ENCODE measurements at places on chromosomes 6 and 20.

GRCh38 chr6:152054441-152054840 is 247.0 kb downstream of the ESR1 start:
- DNase-seq = no peak

- DNase-seq = no peak
These were observed 40.2 kb downstream of the PIGU start for GRCh38 chr20:34636648-34637047.

DNA sequence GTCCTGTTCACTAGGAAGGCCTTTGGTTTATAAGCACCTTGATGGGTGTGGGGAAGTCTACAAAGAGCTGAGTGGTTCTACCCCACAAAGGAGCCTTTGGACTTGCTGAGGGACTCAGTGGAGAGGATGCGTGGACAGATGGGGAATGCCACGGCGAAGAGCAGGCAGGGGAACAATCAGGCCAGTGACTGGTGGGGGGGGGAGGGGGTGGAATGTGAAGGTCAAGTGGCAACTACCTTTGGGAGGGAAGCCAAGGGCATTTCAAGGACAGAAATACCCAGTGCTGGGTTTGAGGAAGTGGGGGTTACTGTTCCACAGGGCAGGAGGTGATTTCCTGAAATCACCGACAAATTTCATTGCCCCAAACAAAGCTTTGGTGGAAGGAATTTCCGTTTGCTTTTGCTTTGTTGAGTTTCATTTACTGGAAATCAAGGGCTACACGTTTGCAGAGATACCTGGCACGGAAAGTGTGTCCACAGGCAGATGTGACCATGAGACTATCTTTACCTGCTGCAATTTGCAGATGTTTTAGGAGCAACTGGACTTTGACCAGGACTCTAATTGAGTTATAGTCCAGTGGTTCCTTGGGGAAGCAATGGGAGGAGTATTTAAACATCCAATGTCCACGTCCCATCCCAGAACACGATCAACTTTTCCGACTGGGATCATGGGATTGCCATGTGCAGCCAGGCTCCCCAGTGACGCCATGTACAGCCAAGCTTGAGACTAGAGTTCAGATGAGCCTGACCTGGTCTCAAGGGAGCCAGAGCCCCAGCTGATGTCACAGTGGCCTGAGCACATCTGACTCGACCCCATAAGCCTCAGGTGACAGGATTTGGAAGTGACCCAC is 8.0 kb downstream of the CST3 start:
- DNase-seq = no peak

- no peak for DNase-seq
These were observed 189.3 kb upstream of the ARG1 start for GRCh38 chr6:131383421-131384411.

- DNase-seq = no peak
These were observed 14.5 kb downstream of the HMGN4 start for GRCh38 chr6:26552640-26553188.

DNA sequence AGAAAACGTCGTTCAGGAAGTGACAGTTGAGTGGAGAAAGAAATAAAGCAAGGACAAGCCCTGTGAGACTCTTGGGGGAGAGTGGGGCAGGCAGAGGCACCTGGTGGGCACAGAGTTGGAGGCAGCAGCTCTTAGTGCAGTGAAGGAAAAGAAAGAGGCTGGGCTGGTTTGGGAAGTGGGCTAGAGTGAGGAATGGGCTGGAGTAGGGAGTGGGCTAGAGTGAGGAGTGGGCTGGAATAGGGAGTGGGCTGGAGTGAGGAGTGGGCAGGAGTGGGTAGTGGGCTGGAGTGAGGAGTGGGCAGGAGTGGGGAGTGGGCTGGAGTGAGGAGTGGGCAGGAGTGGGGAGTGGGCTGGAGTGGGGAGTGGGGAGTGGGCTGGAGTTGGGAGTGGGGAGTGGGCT is 43.7 kb upstream of the BCAS1 start:
- DNase-seq = no peak

DNA sequence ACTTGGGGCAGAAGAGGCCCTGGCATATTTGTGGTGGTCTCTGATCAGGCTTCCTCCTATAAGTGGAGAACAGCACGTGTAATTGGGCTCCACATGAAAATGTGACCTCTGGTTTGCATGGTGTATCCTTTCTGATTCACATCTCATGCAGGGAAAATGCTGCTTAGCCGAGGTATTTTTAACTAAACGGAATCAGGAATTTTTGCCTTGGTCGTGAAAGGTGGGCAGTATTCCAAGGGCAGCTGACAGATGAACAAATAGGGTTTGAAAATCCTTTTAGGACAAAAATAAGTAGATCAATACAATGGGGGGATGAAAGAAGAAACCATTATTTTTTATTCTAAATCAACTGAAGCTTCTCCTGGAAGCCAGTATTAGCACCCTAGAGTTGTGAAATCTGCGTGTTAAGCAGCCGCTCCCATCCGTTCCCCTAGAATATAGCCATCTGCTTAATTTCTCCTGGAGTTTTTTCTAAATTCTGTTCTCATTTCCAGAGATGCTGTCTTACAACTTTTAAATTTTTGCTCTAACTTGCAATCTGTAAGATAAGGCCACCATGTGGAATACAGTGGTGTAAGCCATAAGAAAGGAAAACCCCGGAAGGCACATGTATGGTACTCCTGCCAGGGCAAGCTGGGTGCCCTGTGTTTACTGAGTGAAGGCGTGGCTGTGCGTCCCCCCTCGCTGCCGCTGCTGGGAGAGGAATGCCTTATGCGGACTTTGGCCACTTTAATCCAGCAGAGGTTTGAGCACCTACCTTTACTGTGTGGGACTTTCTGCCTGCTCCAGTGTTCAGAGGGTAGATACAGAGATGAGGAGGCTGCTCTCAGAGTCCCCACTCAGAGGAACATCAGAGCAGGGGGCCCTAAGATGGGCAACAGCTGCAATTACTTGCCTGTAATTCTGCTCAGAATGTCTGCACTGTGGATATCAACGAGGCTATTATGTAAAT is 52.4 kb downstream of the SYNJ2 start:
- no peak for DNase-seq

All from suppressor macrophage (primary cell).